Stimulated activated CD4-positive, alpha-beta T cell treated with anti-CD3 and anti-CD28 coated beads, Interleukin-4, amount 100 ng/mL, for 24 hours (primary cell): ENCODE measurements at places on chromosomes 4 and X.
A peak's percentile ranks its signal among the peaks of the same experiment; 100 is the strongest.

DNA sequence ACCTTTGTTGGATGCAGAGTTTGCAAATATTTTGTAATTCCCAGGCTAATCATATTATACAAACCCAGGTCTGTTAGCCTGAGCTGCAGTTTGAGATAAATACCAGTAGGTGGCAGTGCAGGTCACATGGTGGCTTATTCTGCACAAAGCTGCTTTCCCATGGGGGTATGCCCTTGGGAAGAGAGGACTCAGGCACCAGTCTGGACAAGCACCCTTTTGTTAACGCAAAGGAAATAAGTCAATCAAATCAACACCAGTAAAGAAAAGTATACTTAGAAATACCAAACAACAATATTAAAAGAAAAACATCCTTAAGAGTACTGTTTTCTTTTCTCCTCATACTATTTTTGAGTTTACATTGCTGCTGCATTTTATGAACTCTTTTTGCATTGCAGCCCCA, 389.0 kb upstream of the ZFP42 start:
- DNase-seq: no peak

GRCh38 chrX:37746218-37746941, 33.5 kb upstream of the CYBB start:
- peak; percentile 18 for DNase-seq

GRCh38 chr4:110034026-110034393, 121.3 kb downstream of the EGF start:
- no peak for DNase-seq

DNA sequence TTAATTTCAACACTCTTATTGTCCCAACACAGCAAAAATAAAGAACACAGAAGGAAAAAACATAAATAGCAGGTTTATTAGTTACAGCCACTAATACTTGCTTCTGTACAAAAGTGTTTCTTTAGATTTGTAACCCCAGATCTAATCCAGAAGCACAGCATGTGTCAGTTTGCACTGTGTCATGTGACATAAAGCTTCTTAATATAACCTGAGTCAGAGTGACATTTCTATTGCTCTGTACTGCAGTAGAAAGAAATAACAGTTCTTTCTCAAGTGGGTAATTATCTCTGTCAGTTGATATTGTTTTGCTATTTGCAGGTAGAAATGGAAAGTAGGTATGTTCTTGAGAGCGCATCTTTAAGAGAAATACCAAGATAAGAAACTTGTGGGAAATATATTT, 422.5 kb downstream of the ZIC3 start:
- no peak for DNase-seq

GRCh38 chr4:39022241-39022640, 10.0 kb downstream of the TMEM156 start:
- no peak for DNase-seq

- peak; percentile 21 for DNase-seq
Observed at GRCh38 chr4:7863911-7864681, 75.6 kb downstream of the AFAP1 start.
